Ascending aorta (tissue), 2 donors: ENCODE measurements at places on chromosomes 13 and 19.

DNA sequence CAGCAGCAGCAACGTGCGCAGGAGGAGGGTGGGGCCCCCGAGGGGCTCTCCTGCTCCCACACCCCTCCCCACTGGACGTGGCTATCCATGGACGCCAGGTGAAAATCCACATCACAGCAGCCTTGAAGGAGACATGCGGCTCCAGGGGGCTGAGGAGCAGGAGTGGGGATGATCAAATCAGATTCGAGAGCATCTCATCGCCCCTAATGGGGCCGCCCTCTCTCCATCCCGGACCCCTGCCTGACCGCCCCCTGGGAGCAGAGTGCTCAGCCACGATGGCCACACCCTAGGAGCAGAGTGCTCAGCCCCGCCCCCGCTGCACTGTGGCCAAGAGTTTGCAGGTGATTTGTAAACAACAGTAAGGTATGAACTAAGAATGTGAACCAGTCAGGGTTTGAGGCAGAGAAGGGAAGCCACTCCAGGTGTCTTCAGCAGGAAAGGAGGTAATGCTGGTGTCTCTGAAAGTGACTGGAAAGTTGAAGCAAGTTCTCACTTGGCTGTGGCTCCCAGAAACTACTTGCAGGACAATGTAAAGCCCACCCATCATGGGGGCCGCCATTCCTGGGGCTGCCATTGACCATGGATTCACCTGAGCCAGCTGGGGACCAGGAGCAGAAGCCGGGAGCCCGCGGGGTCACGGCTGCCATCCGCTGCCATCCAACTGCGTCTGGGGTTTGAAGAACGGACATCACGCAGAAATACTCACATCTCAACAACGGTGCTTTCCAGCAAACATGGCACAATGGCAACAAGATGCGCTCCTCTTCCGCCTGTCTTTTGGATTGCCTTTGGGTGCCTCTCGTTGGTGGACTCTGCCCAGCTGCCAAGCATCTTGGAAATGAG, 71.8 kb downstream of the SPACA7 start:
- no peaks in the 10 kb centered on the region for H3K27me3 ChIP-seq
- H3K4me1 ChIP-seq = no peaks in the 10 kb centered on the region
- DNase-seq = no peak
- H3K27ac ChIP-seq = no peak overlapping the region
- H3K4me3 ChIP-seq = no peak overlapping the region

- H3K4me1 ChIP-seq = peaks cover 53% of the 10 kb centered on the region
- H3K27ac ChIP-seq = peak overlapping the region; percentile 87
- no peaks in the 10 kb centered on the region for H3K36me3 ChIP-seq
- H3K27me3 ChIP-seq = no peaks in the 10 kb centered on the region
- no peak overlapping the region for H3K4me3 ChIP-seq
Observed at GRCh38 chr19:18049385-18049784, 37.3 kb downstream of the IL12RB1 start.

GRCh38 chr19:18587962-18588610, 512 bp upstream of the REX1BD start:
- peaks cover 5% of the 10 kb centered on the region for H3K36me3 ChIP-seq
- H3K27me3 ChIP-seq = no peaks in the 10 kb centered on the region
- H3K4me3 ChIP-seq = peak overlapping the region; percentile 83
- peaks cover 6% of the 10 kb centered on the region for H3K4me1 ChIP-seq

GRCh38 chr13:22061371-22061805, 390.5 kb downstream of the FGF9 start:
- H3K27me3 ChIP-seq = no peaks in the 10 kb centered on the region
- H3K36me3 ChIP-seq = no peaks in the 10 kb centered on the region
- no peaks in the 10 kb centered on the region for H3K4me1 ChIP-seq

DNA sequence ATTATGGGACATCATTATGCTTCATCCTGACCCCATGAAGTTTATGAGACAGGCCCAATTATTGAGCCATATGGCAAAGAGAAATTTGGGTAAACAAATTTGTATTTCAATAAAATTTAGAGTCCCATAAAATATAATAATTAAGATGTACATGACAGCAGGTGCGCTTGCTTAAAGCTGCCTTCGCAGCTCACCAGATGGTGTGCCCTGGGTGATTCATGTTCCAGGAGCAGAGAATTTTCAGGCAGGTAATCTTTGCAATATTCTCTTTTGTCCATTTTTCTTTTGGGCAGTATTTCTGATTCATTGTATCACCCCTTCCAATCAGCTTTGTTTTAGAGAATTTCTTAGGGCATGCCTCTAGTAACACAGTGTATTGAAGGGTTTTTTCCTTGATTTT, 39.5 kb upstream of the WASF3 start:
- no peak for DNase-seq
- H3K4me1 ChIP-seq = no peaks in the 10 kb centered on the region
- H3K36me3 ChIP-seq = no peaks in the 10 kb centered on the region
- H3K27ac ChIP-seq = no peak overlapping the region
- H3K27me3 ChIP-seq = no peaks in the 10 kb centered on the region
- no peak overlapping the region for H3K4me3 ChIP-seq

DNA sequence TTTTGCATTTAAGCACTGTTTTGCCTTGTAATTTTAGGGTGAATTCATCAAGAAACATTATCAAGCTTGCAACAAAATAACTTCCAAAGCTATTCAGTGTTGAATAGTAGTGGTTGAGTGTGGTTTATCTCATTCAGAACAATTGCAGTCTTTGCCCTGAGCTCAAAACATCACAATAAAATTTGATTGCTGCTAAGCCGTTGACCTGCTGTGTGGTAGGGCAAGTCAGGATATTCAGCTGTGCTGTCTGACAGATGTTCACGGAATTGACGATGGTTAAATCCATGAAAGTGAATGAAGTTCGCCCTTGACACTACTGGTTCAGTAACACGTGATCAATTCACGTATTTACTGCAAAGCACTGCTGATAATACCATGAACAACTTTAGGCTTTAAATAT, 66.9 kb downstream of the GJA3 start:
- H3K36me3 ChIP-seq = no peaks in the 10 kb centered on the region
- no peak overlapping the region for H3K4me3 ChIP-seq
- no peaks in the 10 kb centered on the region for H3K4me1 ChIP-seq

GRCh38 chr13:41220401-41220800, 26.0 kb upstream of the KBTBD7 start:
- no peaks in the 10 kb centered on the region for H3K36me3 ChIP-seq
- H3K27me3 ChIP-seq = no peaks in the 10 kb centered on the region
- no peak overlapping the region for H3K4me3 ChIP-seq

GRCh38 chr13:75417012-75417384, 65.0 kb downstream of the TBC1D4 start:
- no peak overlapping the region for H3K27ac ChIP-seq
- no peak overlapping the region for H3K4me3 ChIP-seq
- no peaks in the 10 kb centered on the region for H3K27me3 ChIP-seq
- no peaks in the 10 kb centered on the region for H3K36me3 ChIP-seq

DNA sequence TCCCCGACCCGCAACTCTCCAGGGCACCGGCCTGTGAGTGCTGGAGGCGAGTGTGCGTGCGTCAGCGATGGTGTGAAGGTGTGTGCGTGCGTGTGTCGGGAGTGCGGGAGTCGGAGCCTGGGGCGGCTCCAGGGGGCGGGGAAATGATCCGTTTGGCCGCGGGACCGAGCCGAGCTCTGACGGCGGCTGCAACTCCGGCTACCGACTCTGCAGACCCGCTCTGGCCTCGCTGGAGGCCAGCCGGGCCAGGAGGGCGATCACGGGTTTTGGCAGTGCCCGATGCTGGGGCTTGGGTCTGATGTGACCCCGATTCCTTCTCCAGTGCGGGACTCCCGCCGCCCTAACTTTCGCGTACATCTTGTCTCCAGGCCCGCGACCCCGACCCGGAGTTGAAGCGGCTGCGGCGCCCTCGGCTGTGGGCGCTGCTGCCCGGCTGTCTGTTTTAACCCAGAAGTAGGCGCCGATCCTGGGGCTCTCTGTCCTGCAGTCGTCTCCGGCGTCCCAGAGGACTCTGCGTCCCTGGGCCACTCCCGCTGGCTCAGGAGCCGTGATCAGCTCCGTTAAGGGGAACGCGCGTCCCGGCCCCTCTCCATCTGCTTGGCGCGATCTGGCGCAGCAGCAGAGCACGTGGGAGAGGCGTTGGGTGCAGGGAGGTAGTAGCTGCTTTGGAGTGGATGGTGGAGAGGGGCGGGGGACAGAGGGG, 1.2 kb downstream of the CHST8 start:
- no peaks in the 10 kb centered on the region for H3K36me3 ChIP-seq
- peaks cover 6% of the 10 kb centered on the region for H3K27me3 ChIP-seq
- H3K4me1 ChIP-seq = no peaks in the 10 kb centered on the region
- peak overlapping the region; percentile 55 for H3K4me3 ChIP-seq

DNA sequence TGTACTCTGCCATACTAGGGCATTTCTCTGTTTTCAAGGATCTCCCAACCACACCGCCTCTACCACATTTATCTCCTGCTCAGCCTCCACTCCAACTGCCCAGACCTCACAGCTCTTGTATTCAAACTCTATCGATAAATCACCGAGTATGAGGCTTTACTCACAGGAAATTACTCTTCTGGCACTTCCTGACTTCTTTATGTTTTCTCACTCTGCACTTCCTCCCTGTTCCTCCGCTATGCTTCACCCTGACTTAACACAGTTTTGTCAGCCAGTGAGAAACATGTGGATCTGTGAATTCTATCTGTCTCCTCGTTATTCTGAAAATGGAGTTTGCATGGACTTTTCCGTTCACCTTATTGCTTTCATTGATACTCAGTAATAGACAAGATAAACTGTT, 2.6 kb upstream of the CARD8 start:
- no peaks in the 10 kb centered on the region for H3K27me3 ChIP-seq
- no peaks in the 10 kb centered on the region for H3K4me1 ChIP-seq
- no peaks in the 10 kb centered on the region for H3K36me3 ChIP-seq
- DNase-seq = no peak
- no peak overlapping the region for H3K4me3 ChIP-seq

- no peaks in the 10 kb centered on the region for H3K27me3 ChIP-seq
- H3K4me3 ChIP-seq = no peak overlapping the region
- H3K27ac ChIP-seq = no peak overlapping the region
- no peak for DNase-seq
- H3K4me1 ChIP-seq = no peaks in the 10 kb centered on the region
- no peaks in the 10 kb centered on the region for H3K36me3 ChIP-seq
Observed at GRCh38 chr13:99174533-99175100, 26.0 kb upstream of the UBAC2 start.

DNA sequence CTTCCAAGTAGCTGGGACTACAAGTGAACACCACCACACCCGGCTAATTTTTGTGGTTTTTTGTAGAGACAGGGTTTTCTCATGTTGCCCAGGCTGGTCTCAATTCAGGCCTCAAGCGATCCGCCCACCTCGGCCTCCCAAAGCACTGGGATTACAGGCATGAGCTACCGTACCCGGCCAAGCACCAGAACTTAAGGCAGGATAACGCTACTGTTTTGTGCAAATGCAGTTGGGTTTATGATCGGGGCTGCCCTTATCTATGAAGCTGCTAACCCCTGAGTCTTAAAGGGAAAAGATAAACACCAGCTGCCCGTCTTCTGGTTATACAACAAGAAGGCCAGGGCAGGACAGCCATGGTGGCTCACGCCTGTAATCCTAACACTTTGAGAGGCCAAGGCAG, 12.6 kb upstream of the TM6SF2 start:
- peaks cover 59% of the 10 kb centered on the region for H3K36me3 ChIP-seq
- H3K27me3 ChIP-seq = no peaks in the 10 kb centered on the region
- no peaks in the 10 kb centered on the region for H3K4me1 ChIP-seq

DNA sequence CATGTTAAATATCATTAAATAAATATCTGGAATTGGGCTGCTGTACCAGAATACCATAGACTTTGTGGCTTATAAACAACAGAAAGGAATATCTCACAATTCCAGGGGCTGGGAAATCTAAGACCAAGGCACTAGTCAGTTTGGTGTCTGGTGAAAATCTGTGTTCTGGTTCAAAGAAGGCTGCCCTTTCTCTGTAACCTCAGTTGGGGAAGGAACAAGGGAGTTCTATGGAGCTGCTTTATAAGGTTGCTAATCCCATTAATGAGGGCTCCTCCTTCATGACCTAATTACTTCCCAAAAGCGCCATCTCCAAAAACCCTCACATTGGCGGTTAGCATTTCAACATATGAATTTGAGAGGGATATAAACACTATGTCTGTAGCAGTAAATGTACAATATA, 480.9 kb downstream of the GPC5 start:
- no peak for DNase-seq
- H3K36me3 ChIP-seq = no peaks in the 10 kb centered on the region
- no peak overlapping the region for H3K27ac ChIP-seq
- H3K4me1 ChIP-seq = no peaks in the 10 kb centered on the region

- H3K27ac ChIP-seq = no peak overlapping the region
- no peak for DNase-seq
- H3K36me3 ChIP-seq = no peaks in the 10 kb centered on the region
- H3K4me1 ChIP-seq = no peaks in the 10 kb centered on the region
- H3K27me3 ChIP-seq = no peaks in the 10 kb centered on the region
Observed at GRCh38 chr13:85685436-85685835, 113.8 kb downstream of the SLITRK6 start.

DNA sequence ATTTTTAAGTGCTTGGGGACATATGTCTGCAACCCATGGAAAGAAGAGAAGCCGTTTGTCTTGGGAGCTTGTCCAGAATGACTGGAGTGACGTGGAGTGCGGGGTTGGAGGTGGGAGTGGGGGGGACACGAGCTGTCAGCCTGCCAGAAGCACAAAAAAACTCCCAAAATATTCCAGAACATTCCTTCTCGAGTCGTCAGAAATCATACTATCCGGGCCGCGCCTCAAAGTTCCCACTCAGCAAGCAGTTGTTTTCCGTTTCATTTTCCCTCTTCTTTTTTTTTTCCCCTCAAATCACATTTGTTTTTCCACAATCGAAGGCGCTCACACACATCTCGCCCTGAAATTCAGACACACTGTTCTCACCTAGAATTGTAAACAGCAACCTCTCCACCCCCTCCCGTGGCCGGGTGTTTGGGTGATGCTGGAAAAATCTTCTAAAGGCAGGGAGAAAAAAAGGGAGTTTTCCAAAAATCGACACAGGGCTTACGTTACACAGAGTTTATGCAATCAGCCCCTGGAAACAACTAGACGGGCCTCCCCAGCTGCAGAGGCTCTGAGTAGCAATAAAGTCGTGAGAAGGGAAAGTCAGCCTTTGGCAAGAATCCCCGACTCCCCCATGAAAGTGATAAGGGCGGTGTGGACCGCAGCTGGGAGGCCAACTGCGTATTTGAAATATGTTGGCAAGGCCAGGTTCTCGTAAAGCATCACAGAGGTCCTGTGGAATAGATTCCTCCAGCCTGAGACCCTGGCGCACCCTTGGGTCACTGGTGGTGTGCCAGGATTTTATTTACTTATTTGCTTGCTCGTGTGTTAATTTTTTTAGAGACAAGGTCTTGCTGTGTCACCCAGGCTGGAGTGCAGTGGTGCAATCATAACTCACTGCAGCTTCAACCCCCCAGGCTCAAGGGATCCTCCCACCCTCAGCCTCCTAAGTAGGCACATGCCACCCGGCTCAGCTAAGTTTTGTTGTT, 31.2 kb upstream of the KLF2 start:
- H3K4me1 ChIP-seq = peaks cover 8% of the 10 kb centered on the region
- no peaks in the 10 kb centered on the region for H3K27me3 ChIP-seq
- H3K27ac ChIP-seq = peak overlapping the region; percentile 97
- peak; percentile 93 for DNase-seq
- no peaks in the 10 kb centered on the region for H3K36me3 ChIP-seq
- peak overlapping the region; percentile 45 for H3K4me3 ChIP-seq
